ENCODE measurements at places on chromosomes 11 and 22. TPM values are rescaled to one million over a fixed set of nuclear protein-coding genes. Genes with fewer than 3 reads are reported as not detected.

- no peak for DNase-seq
These were observed 5.3 kb upstream of the MALAT1 start for GRCh38 chr11:65493367-65494176.

GRCh38 chr11:132734217-132734616, 798.1 kb downstream of the OPCML start:
- DNase-seq, result no peak

- DNase-seq, result no peak
These were observed 208.9 kb downstream of the OPCML start for GRCh38 chr11:133323354-133323753.

GRCh38 chr22:43274595-43275240, 68.5 kb downstream of the SCUBE1 start:
- no peak for DNase-seq

GRCh38 chr22:20591660-20592310, 84.4 kb downstream of the MED15 start:
- DNase-seq, result no peak

DNA sequence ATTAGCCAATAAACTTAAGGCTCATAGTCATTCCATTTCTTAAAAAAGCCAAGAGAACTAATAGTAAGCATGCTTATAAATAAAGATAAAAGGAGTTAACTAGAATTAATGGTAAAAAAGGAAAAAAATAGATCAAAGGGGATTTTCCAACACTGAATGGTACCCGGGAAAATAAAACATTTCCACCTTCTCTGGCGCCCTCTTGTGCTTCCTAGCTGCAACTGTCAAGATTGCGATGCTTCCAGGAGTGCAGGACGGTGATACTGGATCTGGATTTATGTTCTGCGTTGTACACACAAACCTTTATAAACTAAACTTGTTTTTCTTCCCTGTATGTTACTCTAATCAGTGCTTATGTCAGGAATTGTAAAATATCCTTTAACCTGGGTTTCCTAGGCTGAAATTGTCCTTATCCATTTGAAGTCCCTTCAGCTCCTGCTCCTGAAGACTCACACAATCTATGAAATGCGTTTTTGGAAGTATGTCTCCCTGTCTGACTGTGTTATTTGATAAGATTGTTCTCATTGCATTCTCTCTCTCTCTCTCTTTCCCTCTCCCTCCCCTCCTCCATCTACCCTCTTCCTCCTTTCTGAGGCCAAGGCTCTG, 9.6 kb upstream of the HTATIP2 start:
- no peak for DNase-seq

- DNase-seq, result no peak
These were observed 39.7 kb upstream of the POU2AF2 start for GRCh38 chr11:111205632-111206385.

TBX10 gene
- polyA plus RNA-seq, result not detected

TECTA gene
- polyA plus RNA-seq, result 2.1 TPM

TRAF6 gene
- 10.3 TPM for polyA plus RNA-seq

DNA sequence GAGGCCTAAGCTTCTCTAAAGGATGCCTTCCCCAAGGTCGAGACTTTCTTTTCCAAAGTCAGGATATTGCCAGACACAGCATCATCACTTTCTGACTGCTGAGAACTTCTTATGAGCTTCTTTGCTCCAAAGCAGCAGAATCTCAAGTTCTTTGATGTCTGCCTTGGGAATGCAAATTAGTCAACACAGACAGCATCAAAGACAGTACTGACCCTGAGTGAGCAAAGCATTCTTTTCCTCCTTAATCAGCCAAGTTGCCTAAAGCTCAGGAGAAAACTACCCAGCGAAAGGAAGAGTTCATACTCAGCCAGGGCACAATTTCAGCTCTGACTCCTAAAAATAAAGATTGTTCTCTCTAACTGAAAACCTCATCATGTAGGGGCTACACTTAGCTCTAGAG, 98.0 kb downstream of the SLC36A4 start:
- no peak for DNase-seq

DNA sequence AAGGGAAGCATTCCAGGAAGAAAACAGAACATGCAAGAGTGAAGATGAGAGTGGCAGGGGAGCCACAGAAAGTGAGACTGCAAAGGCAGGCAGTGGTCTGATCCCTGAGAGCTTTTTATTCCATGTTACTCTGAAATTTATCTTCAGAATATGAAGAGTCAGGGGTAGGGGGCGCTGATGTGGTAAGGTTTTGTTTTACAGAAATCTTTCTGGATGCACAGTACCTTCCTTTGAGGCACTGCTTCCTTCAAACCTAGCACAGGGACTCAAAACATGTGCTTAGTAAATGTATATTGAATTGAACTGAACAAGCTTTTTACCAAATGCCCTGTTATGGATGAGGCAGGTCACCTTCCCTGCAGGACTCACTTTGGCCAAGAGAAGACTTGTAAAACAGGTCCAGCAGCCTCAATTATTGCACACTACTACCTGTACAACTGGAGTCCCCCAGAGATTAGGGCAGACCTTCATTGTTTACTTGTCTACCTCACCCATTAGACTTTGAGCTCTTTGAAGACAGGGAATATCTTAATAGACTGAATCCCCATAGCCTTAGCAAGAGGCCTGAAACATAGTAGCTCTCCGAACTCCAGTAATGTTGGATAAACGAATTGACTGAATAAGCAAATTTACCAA, 2.2 kb downstream of the PAK1 start:
- peak; percentile 31 for DNase-seq

ZBTB16 gene
- 3.1 TPM for polyA plus RNA-seq

DNA sequence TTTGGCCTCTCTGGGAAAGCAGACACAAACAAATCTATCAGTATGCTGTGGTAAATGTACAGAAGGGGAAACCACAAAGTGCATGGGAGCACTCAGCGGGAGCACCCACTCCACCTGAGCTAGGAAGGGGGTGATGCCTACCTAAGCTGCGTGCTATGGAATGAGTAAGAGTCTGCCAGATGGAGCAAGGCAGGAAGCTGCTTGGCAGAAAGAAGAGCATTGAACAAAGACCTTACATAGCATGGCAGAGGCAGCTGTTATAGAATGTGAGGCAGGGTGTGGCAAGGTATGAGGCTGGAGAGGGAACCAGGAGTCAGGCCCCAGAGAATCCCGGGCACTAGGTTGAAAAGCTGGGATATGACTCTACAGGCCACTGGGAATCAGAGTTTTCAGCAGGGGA, 13.8 kb upstream of the MTFP1 start:
- no peak for DNase-seq

RBMXL2 gene
- not detected for polyA plus RNA-seq

DNA sequence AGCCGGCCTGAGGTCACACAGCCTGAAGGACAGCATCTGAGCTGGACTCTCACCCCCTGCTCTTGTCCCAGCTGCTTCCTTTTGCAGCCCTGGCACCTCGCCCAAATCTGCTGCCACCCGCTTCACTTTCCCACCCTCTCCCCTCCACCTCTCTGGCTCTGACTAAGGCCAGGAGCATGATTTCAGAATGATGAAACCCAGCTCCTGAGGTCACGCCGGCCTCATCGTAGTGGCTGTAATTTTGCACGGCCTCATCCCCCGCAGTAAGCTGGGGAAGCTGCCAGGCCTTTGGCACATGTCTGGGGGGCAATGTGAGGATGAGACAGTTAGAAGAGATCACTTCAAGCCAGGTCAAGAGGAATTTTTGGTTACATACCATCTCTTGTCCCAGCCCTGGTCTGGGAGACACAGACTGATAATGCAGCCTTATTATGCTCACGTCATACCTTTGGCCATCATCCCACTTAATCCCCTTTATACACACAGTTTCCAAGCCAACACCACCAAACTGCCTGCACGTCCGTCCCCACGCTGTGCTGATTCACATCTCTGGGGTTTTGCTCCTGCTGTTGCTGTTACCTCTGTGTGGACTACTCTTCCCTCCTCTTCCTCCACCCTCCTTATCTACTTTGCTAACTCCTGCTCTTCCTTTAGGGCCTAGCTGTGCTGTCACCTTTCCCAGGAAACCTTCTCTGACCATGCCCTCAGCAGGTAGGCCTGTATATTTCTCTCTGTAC, 58.1 kb downstream of the CHRDL2 start:
- no peak for DNase-seq

DNA sequence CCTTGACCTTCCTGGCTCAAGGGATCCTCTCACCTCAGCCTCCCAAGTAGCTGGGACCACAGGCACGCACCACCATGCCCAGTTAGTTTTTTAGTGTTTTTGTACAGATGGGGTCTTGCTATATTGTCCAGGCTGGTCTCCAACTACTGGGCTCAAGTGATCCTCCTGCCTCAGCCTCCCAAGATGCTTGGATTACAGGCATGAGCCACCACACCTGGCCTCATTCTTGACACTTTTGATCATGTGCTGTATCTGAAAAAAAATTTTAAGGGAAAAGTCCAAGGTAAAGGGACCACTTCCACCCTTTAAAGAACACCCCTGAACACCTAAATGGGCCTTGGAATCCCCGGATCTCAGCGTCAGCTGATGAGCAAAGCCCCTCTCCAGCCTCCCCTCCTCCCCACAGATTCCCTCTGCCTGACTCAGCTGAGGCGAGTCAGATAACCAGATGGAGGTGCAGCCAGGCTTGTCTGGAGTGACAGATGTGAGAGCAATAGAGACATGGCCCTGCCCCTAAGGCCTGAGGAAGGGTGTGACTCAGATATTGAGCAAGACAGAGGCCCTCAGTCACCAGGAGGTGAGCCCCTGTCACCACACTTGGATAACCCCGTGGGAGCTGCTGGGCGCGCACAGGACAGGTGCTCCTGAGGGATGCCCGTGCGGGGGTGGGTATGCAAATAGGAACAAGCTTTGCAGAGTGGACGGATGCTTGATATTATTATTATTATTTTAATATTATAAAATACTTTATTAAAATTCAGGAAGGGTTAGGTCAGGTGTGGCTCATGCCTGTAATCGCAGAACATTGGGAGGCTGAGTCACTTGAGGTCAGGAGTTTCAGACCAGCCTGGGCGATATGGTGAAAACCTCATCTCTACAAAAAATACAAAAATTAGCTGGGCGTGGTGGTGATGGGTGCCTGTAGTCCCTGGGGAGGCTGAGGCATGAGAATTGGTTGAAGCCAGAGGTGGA, 5.0 kb upstream of the CCDC88B start:
- DNase-seq, result no peak

- no peak for DNase-seq
These were observed 427.4 kb upstream of the CADM1 start for GRCh38 chr11:115931548-115932083.

- DNase-seq, result no peak
These were observed 18.0 kb downstream of the PPP2R1B start for GRCh38 chr11:111748035-111748804.

All from right lung (tissue), 10 donors.